Midbrain (tissue), 1 donor: ENCODE measurements at places on chromosomes 2 and 18.

GRCh38 chr2:126953483-126953882 lies 54.8 kb downstream of the TEX51 start:
- DNase-seq, result no peak

- no peak for DNase-seq
Measured at GRCh38 chr2:150601280-150602038, 114.0 kb upstream of the RND3 start.

GRCh38 chr2:2909086-2910035 lies 468.3 kb downstream of the EIPR1 start:
- no peak for DNase-seq

- DNase-seq, result no peak
Measured at GRCh38 chr2:696999-697627, 19.9 kb upstream of the TMEM18 start.

GRCh38 chr2:109384308-109385271 lies 229.2 kb downstream of the SEPTIN10 start:
- no peak for DNase-seq

DNA sequence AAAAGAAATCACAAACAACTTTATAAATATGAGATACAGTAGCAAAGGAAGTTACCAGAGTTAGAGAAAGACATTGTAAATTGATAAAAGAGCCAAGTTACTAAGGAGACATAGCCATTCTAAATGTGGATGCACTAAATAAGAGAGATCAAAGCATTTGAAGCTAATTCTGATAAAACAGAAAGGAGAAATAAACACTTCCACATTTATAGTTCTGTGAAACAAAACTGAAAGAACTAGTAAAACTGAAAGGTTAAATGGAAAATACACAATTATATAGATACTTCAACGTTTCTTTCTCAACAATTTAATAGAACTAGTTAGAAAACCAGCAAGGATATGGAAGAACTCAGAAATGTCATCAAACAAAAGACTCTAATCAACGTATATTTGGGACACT lies 309.0 kb upstream of the CDH2 start:
- no peak for DNase-seq

GRCh38 chr2:67854103-67854743 lies 208.6 kb downstream of the C1D start:
- no peak for DNase-seq

GRCh38 chr2:113213061-113213930 lies 39.5 kb downstream of the PSD4 start:
- DNase-seq, result no peak

DNA sequence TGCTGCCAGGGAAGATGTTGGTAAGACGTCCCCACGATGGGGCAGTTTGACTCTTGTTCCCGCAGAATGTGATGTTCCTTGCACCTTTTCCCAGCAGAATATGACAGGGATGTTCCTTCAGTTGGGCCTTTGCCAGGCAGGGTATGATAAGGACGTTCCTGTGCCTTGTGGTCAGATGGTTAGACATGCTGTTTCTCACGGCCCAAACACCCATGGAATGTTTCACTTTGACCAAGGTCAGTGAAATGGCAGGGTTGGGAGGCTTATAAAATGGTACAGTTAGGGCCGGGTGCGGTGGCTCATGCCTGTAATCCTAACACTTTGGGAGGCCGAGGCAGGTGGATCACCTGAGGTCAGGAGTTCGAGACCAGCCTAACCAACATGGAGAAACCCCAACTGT lies 40.3 kb upstream of the YPEL5 start:
- no peak for DNase-seq

- no peak for DNase-seq
Measured at GRCh38 chr2:215668378-215668775, 232.5 kb upstream of the FN1 start.

GRCh38 chr2:106063181-106063580 lies 130.9 kb downstream of the UXS1 start:
- DNase-seq, result no peak

DNA sequence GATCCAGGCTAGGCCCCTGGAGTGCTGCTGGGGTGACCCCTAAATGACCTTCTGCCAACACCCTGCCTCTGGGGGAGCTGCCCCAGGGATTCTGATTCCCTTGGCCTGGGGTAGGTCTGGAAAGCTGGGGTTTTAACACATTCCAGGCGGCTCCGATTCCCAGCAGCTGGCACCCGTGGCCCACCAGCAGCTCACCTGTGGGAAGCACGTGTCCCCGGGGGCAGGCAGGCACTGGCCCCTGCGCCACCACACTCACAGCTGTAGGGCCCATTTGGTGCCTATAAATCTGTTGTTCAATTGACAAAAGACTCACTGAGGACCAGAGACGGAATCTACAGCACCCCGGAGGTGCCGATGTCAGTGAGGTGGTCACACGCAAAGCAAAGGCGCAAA lies 4.1 kb upstream of the KLHL30 start:
- DNase-seq, result no peak

GRCh38 chr18:55419947-55420664 lies 167.9 kb downstream of the TCF4 start:
- DNase-seq, result no peak

DNA sequence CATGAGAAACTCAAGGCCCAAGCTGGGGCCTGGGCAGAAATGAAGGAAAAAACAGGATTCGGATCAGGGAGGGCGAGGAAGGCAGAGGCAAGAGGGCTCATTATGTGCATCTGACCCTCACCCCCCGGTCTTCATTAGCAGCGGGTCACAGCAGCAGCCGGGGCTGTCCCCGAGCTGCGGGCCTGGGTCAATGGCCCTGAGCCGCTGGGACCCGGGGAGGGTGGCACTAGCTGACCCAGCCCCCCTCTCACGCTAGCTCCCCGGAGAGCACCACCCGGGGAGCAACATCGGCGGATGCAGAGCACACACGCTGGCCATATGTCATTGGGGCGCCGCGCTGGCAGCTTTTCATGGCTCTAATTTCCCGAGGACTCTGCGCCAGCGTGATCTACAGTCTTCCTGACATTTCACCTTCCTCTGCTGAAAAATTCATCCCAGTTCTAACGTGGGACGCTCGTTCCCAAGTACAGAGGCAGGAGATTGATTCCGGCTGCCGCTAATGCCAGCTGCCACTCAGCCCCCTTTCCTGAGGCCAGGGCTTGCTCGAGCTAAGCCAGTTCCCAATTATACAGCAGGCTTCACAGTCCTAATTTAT lies 63.7 kb downstream of the EIPR1 start:
- no peak for DNase-seq

DNA sequence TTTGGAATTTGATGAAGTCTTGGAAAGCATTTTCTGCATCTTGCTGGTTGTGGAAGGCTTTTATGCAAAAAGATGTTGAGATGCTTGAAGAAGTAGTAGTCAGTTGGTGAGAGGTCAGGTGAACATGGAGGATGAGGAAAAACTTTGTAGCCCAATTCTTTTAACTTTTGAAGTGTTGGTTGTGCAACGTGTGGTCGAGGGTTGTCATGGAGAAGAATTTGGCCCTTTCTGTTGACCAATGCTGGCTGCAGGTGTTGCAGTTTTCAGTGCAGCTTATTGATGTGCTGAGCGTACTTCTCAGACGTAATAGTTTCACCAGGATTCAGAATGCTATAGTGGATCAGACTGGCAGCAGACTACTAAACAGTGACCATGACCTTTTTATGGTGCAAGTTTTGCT lies 508.4 kb upstream of the MAP2 start:
- DNase-seq, result no peak

DNA sequence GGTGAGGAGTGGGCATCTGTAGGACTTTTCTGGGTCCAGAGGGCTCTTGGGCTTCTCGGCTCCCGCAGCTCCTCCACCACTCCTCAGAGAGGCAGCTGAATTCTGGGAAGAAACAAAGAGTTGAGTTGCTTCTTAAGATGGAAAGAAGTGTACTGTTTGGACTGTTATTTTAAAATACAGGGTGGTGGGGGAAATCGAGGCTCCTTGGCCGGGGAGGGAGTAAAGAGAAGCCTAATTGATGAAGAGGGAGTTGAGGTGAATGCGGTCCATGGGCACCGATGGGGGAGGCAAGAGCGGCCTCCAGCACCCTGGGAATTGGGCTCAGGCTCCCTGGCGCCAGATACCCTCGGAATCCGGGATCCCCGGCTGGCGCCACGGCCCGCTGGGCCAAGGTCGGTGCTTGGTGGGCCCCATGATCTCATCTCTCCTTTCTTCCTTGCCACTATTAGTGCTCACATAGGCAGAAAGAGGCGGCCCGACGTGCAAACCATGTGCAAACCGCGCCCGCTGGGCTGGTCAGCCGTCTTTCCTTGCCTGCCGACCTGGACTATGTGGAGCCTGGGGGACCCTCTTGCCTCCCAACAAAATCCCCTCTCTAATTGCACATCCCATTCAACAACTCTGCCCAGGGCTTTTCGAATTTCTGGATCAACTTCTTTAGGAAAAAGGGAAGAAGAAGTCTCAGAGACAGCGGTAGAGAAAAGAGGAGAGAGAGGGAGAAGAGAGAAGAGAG lies 604 bp upstream of the SIX3 start:
- DNase-seq, result no peak

GRCh38 chr2:36906277-36906676 lies 60.1 kb downstream of the STRN start:
- DNase-seq, result no peak

- no peak for DNase-seq
Measured at GRCh38 chr2:228793116-228793515, 478.0 kb downstream of the PID1 start.

GRCh38 chr2:121489911-121490583 lies 40.6 kb upstream of the RNU4ATAC start:
- peak; percentile 22 for DNase-seq
